ENCODE measurements at places on chromosomes 13 and 19.

DNA sequence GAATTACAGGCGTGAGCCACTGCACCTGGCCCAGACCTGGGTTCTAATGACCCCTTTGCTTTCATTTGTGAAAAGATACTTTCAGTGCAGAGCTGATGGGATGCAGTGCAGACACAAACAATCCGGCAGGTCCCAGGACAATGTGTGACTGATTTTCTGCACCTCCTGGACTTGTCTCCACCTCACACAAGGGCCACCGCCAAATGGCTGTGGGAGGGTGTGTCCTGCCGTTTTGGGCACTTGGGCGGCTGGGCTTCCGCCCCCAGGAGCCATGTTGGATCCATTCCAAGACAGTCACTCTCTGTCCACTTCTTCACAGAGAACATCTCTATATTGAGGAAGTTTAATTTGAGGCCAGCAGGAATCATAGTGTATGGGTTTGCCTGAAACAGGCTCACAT, 112.3 kb upstream of the ZNF507 start:
- no peak for DNase-seq

DNA sequence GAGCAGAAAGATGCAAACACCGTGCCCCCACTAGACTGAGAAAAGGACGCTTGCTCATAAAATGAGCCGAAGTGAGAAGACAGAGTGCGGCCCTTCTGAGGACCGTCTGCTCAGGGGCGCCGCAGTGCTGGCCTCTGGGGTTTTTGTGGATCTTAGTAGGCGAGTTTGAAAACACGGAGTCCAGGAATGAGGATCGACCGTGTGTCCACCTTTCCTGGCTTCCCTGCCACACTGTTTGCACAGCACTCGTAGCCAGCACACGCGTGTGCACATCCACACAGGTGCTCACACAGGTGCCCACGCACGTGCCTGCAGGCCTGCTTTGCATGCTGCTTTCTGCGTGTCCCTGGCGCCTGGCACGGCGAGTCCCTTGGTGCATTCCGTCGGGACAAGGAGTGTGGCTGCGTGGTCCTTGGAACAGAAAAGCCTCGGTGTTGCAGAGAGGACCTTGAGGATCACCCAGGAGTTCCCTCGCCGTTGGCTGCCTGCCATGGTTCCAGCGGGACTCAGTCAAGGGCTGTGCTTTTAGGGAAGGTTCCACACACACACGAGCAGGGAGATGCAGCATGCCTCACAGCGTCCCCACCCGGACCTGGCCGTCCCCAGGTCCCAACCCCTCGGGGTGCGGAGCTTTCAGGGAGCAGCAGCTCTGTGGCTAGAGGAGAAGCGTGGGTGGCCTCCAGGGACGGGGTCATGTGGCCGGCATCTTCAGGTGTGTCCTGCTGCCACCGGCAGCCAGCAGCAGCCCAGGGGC, 10.1 kb upstream of the ZNF554 start:
- no peak for DNase-seq

- no peak for DNase-seq
Observed at GRCh38 chr19:29663861-29664752, 1.2 kb upstream of the PLEKHF1 start.

DNA sequence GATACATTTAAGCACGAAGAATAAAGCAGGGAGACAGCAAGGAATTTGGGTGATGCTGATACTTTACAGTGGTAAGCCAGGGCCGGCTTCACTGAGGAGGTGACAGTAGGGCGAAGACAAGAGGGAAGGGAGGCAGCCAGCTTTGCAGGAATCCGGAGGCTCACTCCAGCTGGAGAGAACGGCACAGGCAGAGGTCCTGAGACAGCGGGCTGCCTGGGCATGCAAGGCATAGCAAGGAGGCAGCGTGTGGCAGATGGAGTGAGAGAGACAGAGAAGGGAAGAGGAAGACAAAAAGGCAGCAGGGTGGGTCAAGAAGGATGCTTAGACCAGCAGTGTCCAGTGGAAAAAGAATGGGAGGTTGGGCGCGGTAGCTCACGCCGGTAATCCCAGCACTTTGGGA, 83.2 kb upstream of the WASF3 start:
- no peak for DNase-seq

All from nucleus accumbens (tissue), 56 donors.